Astrocyte (in vitro differentiated cells and primary cell): ENCODE measurements at places on chromosomes 1 and 21. TPM values are rescaled to one million over a fixed set of nuclear protein-coding genes. Genes with fewer than 3 reads are reported as not detected.

GRCh38 chr1:220655961-220656740 is 34.0 kb upstream of the C1orf115 start:
- no peaks in the 10 kb centered on the region for H3K36me3 ChIP-seq
- no peak overlapping the region for H3K4me3 ChIP-seq
- H3K4me1 ChIP-seq: no peaks in the 10 kb centered on the region
- no peaks in the 10 kb centered on the region for H3K27me3 ChIP-seq

DNA sequence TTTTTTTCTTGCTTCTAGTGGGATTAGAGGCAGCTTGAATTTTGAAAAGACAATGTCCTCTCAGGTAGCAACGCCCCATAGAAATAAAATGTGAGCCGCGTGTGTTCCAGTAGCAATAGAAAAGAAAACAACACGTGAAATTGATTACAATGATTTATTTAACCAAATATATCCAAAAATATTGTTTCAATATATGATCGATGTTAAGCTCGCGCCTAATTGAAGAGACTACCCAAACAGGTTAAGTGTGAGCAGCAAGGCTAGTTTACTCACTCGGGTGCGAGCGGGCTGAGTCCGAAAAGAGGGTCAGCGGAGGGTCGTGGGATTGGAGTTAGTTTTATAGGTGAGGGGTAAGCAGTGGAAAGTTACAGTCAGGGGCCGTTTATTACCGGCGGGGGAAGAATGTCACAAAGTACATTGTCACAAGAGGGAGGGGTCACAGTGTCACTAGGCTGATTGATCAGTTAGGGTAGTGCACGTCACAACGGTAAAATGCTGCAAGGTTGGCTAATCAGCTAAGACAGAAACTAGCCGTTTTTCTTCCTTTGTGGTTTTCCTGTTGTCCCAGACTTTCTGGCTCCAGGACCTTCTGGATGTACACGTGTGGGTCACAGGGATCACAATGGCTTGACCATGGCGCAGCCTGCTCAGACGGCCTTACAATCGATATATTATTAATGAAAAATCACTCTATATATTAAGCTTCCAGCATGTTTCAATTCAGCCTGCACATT is 697 bp upstream of the ZNF670 start:
- H3K27me3 ChIP-seq: no peaks in the 10 kb centered on the region
- peaks cover 6% of the 10 kb centered on the region for H3K4me1 ChIP-seq
- no peak for DNase-seq
- H3K36me3 ChIP-seq: no peaks in the 10 kb centered on the region

- peaks cover 6% of the 10 kb centered on the region for H3K4me1 ChIP-seq
- no peak overlapping the region for H3K27ac ChIP-seq
- peaks cover under 1% of the 10 kb centered on the region for H3K27me3 ChIP-seq
- no peak overlapping the region for H3K4me3 ChIP-seq
Observed at GRCh38 chr1:229027622-229028182, 243.2 kb upstream of the RAB4A start.

GRCh38 chr1:32965251-32965747 is 690 bp upstream of the RNF19B start:
- peaks cover 23% of the 10 kb centered on the region for H3K4me1 ChIP-seq
- DNase-seq: no peak
- peak overlapping the region; percentile 66 for H3K4me3 ChIP-seq
- peak overlapping the region; percentile 57 for H3K27ac ChIP-seq
- H3K27me3 ChIP-seq: no peaks in the 10 kb centered on the region

GRCh38 chr21:33708874-33709273 is 66.6 kb downstream of the ITSN1 start:
- no peak overlapping the region for H3K4me3 ChIP-seq
- no peaks in the 10 kb centered on the region for H3K36me3 ChIP-seq
- no peaks in the 10 kb centered on the region for H3K4me1 ChIP-seq
- no peak for DNase-seq

DNA sequence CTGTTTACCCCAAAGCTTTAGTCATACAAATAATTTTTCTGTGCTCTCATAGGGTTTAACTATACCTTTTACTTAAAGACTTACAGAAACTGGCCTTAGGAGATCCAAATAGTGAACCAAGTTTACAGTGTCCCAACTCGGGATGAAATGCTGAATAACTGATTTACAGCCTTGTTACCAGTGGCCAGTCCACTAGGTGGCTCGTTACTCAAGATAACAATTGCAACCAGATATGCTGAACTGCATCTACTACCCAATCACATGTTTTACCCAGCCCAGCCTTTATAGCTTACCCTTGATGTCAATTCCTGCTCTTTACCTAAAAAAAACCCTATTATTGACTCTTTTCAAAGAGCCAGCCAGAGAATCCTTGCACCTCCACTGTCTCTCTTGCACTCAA is 1148.8 kb upstream of the ADGRL4 start:
- H3K36me3 ChIP-seq: no peaks in the 10 kb centered on the region
- no peak overlapping the region for H3K27ac ChIP-seq
- no peak overlapping the region for H3K4me3 ChIP-seq
- no peaks in the 10 kb centered on the region for H3K27me3 ChIP-seq
- no peaks in the 10 kb centered on the region for H3K4me1 ChIP-seq

GRCh38 chr1:98081944-98082343 is 161.1 kb upstream of the DPYD start:
- no peaks in the 10 kb centered on the region for H3K36me3 ChIP-seq
- peaks cover 7% of the 10 kb centered on the region for H3K4me1 ChIP-seq
- H3K27me3 ChIP-seq: no peaks in the 10 kb centered on the region
- DNase-seq: no peak

DNA sequence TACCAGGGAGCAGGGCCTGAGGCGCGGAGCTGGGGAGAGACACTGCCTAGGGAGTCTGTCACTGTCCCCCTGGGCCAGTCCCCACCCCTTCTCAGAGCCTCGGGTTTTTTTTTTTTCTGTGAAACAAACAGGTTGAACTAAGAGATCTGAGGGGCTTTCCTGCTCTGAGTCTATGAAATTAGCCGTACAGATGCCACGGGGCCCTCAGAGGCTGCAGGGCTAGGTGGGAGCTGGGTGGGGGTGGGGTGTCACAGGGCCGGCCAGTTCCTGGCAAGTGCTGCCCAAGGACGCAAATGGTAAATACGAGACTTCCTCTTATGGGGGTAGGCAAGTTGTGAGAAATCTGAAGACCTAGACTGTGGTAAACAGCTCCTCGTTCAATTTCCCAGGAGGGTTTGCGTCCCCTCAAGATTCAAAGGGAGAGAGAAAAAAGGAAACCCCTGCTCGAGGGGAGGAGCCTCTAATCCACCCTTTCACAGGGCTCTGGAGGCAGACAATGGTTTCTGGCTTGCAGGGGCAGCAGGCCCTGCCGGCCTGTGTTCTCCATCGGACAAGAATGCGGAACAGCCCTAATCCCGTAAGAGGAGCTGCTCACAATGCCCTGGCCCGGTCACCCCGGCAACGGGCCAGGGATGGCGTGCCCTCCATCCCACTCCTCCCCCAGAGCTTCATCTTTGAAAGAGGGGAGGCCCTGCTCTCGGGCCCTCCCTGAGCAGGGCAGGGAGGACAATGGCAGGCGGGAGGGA is 7.8 kb downstream of the NUAK2 start:
- peaks cover 23% of the 10 kb centered on the region for H3K36me3 ChIP-seq
- peak; percentile 87 for DNase-seq
- peak overlapping the region; percentile 81 for H3K27ac ChIP-seq

GRCh38 chr1:153963030-153963849 is at the start of gene SLC39A1:
TSS of gene SLC39A1 (minus strand) at chr1:153963537. CDS start at chr1:153962715, 822 bp downstream.
- H3K27ac ChIP-seq: peak within 1 kb of the TSS; percentile 90
- peaks cover 34% of the 10 kb centered on the region for H3K4me1 ChIP-seq
- H3K27me3 ChIP-seq: no peaks in the 10 kb centered on the region
- peak within 1 kb of the TSS; percentile 83 for H3K4me3 ChIP-seq
- no peaks in the 10 kb centered on the region for H3K36me3 ChIP-seq

The OR2M7 gene
- total RNA-seq: not detected in 2 replicates

The CFAP141 gene
- not detected in 2 replicates for total RNA-seq

The DMBX1 gene
- 0.07 and 0.29 TPM in 2 replicates for total RNA-seq

The LMX1A gene
- total RNA-seq: not detected in 2 replicates

The HTR6 gene
- 0.11 TPM in 1 of 2 replicates, not detected in the other for total RNA-seq
